Activated naive CD4-positive, alpha-beta T cell treated with anti-CD3 and anti-CD28 coated beads, Interleukin-2, amount 50 U/mL, for 16 hours (primary cell): ENCODE measurements at places on chromosomes 6 and 20.

GRCh38 chr6:11343963-11344723, 111.7 kb upstream of the NEDD9 start:
- no peak for DNase-seq

GRCh38 chr20:19129306-19129705, 83.1 kb upstream of the SLC24A3 start:
- no peak for DNase-seq

DNA sequence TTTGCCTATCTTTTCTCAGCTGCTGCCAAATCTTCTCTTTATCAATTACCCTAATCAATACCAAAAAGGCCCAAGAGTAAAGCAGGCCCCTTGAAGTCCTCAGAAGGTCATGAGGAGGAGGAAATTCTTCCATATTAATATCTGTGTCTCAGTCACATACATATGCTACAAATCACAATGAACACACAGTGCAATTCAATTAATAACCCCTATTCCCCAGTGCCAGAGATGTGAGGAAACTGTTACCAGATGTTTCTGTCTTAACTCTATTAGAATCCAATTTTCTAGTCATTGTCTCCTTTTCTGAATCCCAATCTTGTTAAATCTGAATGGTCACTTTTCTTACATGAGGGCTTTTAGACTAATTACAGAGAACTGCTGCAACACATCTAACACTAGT, 45.9 kb upstream of the SLC2A12 start:
- no peak for DNase-seq

DNA sequence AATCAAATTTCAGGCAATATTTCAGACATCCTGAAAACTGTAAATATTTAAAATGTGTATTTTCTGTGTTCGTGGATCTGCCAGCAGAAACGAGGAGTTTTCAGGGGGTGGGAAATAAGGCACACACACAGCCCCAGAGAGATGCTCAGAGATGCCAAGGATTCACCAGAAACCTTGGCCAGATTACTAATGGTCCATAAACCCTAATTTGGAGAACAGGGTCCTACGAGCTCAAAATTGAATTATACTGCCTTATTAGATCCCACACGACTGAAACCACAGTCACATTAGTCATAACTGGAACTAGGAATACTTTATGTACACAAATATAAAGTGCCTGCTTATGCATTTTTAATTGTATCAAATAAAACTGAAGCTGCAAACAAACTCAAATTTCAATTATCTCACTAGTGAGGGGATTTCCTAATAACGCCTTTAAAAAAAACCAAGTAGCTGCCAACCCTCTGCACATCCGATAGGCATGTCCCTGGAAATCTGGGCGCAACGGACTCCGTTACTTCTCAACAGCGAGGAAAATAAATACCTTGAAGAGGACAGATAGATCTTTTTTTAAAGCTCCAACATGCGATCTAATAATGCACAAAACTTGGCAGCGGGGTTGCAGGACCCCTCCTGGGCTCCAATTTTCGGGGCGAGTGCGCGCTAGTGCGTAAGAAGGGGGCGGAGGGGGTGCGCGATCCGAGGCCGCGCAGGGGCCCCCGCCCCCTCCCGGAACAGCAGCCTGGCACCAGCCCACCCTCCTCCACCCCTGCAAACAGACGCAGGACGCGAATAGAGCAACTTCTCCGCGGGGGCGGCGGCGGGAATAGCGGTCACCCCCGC, 897 bp downstream of the CHD6 start:
- DNase-seq, result peak; percentile 57

DNA sequence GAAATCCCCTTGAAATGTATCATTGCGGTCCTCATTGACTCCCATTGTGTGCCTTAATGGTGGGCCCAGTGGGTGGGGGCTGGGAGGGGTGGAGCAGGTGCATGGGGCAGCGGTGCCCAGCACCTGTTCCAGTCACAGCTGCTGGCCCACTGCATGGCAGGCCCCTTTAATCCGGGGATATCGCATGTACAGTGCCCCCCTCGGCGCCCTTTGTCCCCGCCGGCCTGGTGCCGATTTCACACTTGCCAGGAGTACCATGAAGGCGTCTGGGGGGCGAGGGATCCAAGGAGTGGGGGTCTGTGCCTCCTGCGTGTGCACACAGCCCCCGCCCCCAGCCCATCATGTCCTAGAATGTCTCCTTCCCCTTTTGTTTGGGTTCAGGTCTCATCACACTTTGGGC, 2.8 kb downstream of the SNAI1 start:
- DNase-seq, result no peak

- DNase-seq, result no peak
Measured at GRCh38 chr6:16109659-16110305, 19.1 kb upstream of the MYLIP start.

DNA sequence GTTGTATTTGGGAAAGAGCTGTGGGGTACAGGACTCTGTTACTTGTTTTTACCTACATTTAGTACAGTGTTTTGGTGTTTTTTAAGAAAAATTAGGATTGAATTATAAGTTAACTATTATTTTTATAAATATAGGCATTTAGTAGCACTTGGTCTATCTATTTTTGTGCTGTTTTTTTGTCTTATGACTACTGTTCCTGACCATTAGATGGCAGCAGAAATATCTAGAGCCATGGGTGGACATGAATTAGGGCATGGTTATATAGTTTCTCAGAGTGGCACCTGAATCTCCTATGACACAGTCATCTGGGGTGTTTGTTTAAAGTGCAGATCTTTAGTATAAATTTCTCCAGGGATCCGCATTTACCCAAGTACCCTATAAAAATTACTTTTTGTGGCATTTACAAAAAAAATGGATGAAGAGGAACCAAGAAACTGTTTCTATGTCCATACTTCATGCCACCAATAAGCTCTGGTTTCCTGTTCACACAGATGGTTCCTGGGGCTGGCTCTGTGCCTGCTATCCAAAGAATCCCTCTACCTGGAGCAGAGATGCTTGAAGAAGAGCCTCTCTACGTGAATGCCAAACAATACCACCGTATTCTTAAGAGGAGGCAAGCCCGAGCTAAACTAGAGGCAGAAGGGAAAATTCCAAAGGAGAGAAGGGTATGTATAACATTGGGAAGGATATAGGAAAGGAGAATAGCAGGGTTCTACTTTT, 19.8 kb downstream of the NFYA start:
- no peak for DNase-seq

DNA sequence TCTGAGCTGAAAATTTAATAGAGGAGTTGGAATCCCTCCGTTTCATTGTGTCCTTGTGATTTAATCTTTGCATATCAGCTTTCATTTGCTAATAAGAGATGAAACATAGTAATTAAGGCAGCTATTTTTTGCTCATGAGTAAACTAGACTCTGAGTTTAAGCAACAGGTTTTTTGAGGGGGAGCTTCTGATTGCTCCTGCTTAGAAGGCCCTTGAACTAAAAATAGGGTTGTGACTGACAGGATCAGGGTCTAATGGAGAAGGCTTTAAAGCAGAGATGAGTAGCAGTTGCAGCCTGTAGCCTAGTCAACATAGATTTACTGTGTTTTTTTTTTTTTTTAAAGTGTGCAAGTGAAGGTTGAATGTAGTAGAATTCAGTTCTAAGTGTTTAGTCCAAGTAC, 17.4 kb downstream of the HSF2 start:
- no peak for DNase-seq

GRCh38 chr20:57756213-57756612, 46.4 kb upstream of the PMEPA1 start:
- DNase-seq, result no peak

DNA sequence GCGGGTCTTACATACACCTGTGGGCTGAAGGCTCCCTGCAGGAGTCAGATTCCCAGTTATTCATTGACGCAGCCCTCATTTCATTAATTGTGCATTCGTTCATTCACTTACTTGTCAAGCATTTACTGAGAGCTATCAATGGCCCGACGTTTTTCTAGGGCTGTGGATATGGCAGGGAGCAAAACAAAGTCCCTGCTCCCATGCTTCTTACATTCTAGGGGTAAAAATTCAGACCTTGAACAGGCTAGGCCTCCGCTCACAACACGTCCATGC, 369 bp upstream of the NSFL1C start:
- DNase-seq, result no peak

GRCh38 chr6:90285042-90285481, 11.6 kb downstream of the BACH2 start:
- DNase-seq, result no peak

GRCh38 chr6:163437466-163437865, 22.9 kb downstream of the QKI start:
- no peak for DNase-seq

DNA sequence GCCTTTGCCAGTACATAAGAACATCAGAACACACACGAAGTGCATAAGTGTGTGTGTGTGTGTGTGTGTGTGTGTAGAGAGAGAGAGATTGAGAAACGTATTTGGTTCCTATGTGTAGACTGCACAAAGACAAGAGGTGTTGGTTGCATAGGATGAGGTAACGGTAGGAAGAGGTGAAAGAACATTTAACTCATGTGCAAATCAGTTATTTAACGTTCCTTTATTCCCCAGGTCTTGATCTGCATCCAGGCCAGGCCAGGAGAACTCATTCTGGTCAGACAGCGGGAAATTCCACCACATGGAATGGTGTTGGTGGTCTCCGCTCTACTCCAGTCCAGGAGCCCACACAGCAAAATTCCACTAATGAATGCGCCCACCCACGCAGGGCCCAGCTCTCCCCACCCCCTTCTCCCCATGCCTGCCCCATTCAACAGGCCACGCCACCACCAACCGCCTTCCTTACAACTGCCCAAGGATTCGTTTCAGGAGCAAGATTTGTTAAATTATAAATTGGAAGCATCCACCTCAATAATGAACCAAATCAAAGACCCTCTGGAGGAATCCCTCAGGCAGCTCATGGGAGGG, 86.8 kb downstream of the CLIC5 start:
- no peak for DNase-seq

GRCh38 chr20:20317195-20317594, 50.7 kb upstream of the INSM1 start:
- DNase-seq, result no peak

DNA sequence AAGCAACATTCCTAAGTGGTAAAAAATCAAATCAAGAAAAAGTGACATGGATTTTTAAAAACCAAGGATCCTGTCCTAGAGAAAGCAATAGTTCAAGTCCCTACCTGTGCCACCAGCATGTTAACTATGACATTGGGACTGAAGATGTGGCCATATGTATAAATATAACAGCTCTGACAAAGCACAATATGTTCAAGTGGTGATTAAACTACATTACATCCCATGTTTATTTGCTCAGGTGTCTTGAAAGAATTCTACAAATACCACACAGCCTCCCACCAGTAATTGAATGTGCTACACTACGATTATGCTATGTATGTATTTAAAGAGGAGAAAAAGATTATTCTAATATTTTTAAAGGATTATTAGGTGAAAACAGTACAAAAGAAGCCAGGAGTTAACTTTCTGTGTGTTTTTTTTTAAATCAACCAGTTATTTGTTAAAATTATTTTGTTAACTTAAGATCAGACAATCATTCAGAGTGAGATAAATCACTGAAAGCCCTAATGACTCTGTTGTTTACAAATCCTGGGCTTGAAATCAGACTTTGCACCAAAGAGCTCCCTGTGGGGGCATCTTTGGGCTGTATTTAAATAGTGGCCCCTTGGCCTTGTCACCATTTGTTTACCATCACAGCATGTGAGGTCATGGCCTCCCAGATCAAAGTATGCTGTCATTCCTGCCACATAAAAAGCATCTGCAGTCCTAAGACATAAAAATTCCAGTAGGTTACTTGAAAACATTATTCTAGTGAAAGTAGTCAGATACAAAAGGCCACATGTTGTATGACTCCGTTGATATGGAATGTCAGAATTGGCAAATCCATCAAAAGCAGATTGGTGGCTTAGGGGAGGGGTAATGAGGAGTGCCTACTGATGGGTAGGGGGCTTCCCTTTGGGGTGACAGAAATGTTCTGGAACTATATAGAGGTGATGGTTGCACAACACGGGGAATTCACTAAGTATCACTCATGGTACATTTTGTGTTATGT, 17.1 kb downstream of the TTLL2 start:
- DNase-seq, result no peak

DNA sequence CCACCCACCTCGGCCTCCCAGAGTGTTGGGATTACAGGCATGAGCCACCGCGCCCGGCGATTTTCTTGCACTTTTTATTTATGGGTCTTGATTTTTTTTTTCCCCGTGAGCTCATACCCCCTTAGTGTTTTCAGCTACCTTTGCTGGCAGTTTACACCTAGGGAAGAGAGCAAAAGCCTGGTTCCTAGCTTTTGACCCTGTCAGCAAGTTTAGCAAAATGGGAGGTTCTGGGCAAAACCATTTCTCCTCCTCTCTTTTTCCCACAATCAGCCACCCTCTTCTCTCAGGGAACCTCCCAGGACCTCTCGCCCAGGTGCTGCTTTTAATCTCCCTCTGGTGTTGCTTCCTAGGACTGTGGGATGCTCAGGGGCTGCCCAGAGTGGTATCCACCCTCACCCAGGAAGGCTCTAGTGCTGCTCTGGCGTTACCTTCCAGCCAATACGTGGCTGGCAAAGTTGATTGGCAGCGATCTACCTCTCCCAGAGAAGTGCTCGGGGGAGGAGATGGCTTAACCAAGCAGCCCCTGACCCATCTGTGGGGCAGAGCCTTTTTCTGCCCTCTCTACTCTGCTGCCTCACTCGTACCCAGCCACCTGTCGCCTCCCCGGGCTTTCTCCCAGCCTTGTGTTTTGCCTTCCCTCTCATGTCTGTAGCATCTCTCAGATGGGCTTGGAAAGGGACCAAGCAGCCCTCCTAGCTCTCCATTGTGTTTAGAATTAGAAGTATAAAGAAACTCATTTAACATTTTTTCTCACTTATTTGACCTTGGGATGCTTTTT, 37.4 kb downstream of the KAT14 start:
- no peak for DNase-seq

GRCh38 chr6:26158581-26159356, 71.5 kb downstream of the HFE start:
- peak; percentile 41 for DNase-seq

- DNase-seq, result no peak
Measured at GRCh38 chr6:52531834-52532233, 45.0 kb downstream of the TRAM2 start.

DNA sequence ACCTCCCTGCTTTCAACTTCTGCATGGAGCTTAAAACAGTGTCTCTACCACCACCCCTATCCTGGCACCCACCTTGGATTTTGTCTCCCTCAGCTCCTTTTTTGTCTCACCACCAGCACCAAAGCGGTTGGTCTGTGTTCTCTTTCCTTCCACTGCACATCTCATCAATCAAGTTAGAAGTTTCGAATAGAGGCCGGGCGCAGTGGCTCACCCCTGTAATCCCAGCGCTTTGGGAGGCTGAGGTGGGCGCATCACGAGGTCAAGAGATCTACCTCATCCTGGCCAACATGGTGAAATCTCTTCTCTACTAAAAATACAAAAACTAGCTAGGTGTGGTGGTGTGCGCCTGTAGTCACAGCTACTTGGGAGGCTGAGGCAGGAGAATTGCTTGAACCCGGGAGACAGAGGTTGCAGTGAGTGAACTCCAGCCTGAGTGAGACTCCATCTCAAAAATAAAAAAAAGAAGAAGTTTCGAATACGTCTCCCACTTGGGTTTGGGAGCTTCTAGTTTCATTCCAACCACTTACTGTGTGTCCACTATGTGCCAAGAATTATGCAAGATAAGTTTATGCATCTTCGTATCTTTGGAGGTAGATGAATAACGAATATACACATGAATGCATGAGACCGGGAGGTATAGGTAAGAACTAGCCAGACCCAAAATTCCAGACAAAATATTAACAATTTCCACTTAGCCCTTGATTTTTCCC, 5.9 kb downstream of the PCED1A start:
- no peak for DNase-seq
